Stimulated activated CD4-positive, alpha-beta T cell treated with anti-CD3 and anti-CD28 coated beads, Interleukin-15, amount 100 ng/mL, for 1 hour (primary cell): ENCODE measurements at places on chromosomes 7 and 10.

- no peak for DNase-seq
Observed at GRCh38 chr7:88485821-88486220, 179.1 kb upstream of the STEAP4 start.

DNA sequence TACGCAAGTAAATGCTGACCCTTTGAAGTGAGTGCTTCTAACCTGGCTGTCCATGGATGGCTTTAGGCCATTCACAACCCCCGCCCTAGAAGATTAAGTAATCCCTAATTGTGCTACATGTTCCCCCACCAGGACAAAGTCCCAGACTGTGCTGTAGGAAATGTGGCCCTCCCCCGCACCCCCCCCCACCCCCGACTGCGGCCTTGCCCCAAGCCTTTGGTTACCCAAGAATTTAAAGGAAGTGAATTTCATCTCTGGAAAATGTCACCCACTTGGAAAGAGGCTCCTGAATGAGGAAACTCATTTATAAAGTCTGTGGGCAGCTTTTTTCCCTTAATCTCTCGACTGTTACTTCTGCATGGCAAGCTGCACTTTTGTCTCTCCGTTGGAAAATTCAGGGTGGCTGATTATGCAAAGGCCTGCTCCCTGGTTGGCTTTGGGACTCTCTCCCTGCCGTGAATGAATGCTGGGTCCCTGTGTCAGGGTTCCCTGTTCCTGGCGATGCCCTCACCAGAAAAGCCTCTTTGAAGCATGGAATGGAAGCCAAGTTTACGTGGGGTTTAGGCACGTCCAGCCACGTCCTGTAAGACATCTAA is 31.4 kb upstream of the AQP1 start:
- no peak for DNase-seq

DNA sequence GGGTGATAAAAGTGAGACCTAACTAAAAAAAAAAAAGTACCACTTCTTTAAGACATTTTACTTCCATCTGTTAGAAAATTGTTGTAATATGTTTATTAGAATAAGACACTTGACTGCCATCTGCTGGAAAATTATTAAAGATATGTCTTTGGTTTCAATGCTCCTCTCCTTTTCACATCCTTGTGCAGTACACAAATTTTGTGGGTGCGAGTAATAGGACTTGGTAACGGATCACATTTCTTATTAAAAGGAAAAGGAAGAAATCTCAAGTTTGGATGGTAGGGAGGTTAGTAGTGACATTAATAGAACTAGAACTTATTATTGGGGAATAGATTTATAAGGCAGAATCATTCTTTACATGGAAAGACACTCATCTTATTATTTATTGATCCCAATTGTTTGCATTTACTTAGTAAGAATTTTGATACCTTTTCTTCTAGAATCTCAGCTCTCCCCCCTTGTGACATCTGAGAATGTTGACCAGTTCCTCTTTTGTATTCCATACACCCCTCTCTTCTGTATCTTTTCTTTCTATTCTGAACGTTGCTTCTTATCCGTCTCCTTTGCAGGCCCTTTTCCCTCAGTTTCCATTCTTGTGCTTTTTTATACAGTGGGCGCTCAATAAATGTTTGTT is 43.0 kb upstream of the RPA3 start:
- no peak for DNase-seq

DNA sequence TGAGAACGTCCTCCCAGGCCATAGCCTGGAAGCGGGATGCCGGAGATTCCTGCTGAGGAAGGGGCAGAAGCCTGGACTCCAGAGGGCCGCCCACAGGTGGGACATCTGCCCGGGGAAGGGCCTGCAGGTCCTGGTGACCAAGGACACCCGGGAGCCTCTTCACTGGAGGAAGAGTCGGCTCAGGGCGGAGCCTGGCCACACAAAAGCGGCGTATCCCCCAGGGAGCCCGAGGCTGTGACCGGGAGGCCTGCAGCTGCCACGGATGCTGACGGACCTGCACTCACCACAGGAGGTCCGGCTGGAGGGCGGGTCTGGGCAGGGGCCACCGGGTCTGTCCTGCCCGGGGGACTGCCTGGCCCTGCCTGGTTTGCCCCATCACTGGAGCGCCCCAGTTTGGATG is 15.5 kb upstream of the ADGRA1 start:
- no peak for DNase-seq

GRCh38 chr10:48711830-48712229 is 27.2 kb downstream of the WDFY4 start:
- no peak for DNase-seq

DNA sequence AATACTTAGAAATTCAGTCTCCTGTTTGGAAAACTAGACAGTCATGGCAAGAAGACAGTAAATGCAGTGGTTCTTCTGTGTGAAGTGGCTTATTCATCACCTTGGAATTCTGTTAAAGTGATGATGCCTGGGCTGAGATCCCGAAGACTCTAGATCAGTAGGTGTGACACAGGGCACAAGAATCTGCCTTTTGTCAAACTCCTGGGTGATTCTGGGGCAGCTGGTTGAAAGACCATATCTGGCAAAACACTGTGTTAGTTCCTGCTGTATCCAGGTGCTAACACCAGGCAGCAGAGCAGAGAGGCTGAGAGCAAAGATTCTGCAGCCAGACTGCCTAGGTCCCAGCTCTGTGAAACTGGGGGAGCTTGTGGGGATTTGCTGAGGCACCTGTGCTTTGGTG is 26.5 kb downstream of the MRC1 start:
- no peak for DNase-seq

- no peak for DNase-seq
Observed at GRCh38 chr7:1558841-1559625, 3.0 kb upstream of the TMEM184A start.
